CD4-positive, CD25-positive, alpha-beta regulatory T cell (primary cell): ENCODE measurements at places on chromosomes 6 and 20.

GRCh38 chr6:90179190-90180169 is 117.2 kb downstream of the BACH2 start:
- peaks cover 2% of the 10 kb centered on the region for H3K27me3 ChIP-seq
- no peak for DNase-seq
- H3K4me1 ChIP-seq, result peaks cover 11% of the 10 kb centered on the region
- no peak overlapping the region for H3K4me3 ChIP-seq
- H3K27ac ChIP-seq, result no peak overlapping the region

DNA sequence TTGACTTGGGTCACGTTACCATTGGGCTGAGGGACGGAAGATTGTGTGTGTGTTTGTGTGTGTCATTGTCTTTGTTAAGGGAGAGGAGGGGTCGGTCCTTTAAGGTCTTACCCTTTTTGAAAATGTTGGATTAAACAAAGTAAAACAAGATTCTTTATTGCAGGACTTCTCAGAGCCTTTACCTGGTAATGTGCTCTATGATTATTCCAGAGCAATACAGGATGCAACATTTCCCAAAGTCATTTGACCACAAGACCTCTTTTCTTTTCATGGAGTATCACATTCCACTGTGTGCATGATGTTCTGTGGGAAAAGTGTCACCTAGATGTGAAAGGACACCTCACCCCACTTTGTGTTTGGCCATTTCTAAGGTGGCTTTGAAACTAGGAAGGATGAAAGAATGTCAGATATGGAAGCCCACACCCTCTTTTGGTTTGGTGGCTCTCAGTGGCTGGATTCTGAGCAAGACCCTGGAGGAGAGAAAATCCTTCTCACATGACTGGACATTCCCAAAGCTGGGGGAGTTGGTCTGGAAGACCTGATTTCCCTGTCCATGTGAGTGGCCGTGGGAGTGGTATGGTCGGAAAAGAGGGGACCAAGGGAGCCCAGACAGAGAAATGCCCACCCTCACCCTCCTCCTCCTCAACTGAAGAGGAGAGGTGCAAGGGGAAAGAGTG is 18.2 kb upstream of the ZNF831 start:
- H3K4me1 ChIP-seq, result peaks cover 56% of the 10 kb centered on the region
- no peak for DNase-seq
- no peaks in the 10 kb centered on the region for H3K27me3 ChIP-seq
- H3K27ac ChIP-seq, result peak overlapping the region; percentile 99
- H3K4me3 ChIP-seq, result peak overlapping the region; percentile 99

DNA sequence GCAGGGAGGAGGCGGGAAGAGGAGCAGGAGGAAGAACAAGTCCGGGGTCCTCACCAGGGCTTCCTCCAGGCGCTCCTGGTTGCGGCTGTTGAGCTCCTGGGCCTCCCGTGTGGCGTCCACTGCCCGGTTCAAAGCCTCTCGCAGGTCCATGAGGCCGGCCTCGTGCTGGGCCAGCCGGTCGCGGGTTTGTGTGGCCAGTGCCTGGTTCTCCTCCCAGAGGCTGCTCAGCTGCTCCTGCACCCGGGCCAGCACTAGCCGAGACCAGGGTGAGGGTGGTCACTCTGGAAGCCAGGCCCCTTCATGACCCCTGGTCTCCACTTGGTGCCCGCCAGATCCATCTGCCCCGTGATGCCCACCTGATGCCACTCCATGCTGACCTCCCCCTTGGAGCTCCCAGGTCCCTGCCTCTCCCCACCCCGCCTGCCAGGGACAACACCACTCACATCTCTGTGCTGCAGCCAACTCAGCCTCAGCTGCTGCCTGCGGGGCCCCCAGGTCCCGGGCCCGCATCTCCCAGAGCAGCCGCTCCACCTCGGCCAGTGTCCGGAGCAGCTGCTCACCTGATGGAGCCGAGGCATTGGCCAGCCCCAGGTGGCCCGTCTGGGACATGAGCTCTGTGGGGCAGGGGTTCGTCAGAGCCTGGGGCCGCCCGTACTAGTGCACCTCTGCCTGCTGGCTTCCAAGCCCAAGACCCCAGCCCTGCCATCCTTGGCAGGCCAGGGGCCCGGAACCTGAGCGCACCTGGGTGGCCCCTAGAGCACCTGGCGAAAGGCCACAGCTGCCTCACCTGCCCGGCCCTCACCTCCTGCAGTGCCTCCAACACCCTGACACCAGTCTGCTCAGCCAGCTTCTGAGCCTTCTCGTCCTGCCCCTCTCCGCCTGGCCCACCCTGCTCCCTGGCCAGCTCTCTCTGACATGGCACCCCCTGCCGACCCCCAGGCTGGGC is 15.9 kb downstream of the ADRM1 start:
- H3K27me3 ChIP-seq, result no peaks in the 10 kb centered on the region
- no peak overlapping the region for H3K27ac ChIP-seq
- no peak overlapping the region for H3K4me3 ChIP-seq
- H3K36me3 ChIP-seq, result no peaks in the 10 kb centered on the region
- no peak for DNase-seq

- peak overlapping the region; percentile 82 for H3K27ac ChIP-seq
- peaks cover 46% of the 10 kb centered on the region for H3K36me3 ChIP-seq
- H3K4me3 ChIP-seq, result peak overlapping the region; percentile 59
- H3K4me1 ChIP-seq, result peaks cover 36% of the 10 kb centered on the region
Measured at GRCh38 chr20:63706852-63707557, 771 bp downstream of the ARFRP1 start.

DNA sequence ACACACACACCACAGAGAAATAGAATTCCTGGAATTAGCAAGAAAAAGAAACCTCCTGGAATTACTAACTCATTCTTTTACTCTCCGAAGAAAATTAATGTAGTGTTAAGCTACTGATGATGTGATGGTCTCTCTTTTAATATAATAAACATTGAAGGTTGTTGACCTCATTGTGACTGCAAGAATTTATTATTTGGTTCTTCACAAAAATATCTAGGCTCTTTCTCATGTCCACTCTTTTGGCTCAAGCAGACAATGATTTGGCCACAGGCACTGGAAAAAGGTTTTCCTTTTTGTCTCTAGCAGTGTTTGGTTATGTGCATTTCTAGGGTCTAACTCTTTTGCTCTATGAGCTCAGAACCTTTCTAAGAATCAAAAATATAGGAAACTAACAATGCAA is 811.9 kb downstream of the TENT5A start:
- H3K27me3 ChIP-seq, result no peaks in the 10 kb centered on the region
- no peak overlapping the region for H3K27ac ChIP-seq
- no peak for DNase-seq
- H3K36me3 ChIP-seq, result no peaks in the 10 kb centered on the region
- no peak overlapping the region for H3K4me3 ChIP-seq
- H3K4me1 ChIP-seq, result no peaks in the 10 kb centered on the region
